Uterus (tissue), 4 donors: ENCODE measurements at places on chromosomes 1 and 21. TPM values are rescaled to one million over a fixed set of nuclear protein-coding genes. Genes with fewer than 3 reads are reported as not detected.

DNA sequence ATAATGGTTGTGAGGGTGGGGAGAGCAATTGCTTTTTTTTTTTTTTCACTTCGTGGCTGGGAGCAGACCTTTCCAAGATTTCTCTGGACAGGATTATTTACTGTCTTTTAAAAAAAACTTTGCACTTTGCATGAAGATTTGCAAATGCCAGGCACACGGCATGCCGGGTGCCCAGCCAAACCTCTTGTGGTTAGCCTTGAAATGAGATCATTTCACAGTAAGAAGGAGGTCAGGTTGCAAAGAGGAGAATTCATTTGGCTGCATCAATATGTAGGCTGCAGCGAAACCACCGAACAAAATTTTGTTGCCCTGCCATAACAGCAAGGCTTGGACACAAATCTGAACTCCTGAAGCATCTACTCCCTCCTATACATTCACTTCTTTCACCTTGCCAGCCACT lies 36.5 kb upstream of the KCND3 start:
- DNase-seq, result no peak
- no peaks in the 10 kb centered on the region for H3K27me3 ChIP-seq
- no peak overlapping the region for H3K27ac ChIP-seq
- H3K36me3 ChIP-seq, result no peaks in the 10 kb centered on the region

- no peak overlapping the region for H3K4me3 ChIP-seq
- DNase-seq, result no peak
- no peaks in the 10 kb centered on the region for H3K27me3 ChIP-seq
- no peaks in the 10 kb centered on the region for H3K4me1 ChIP-seq
- no peaks in the 10 kb centered on the region for H3K36me3 ChIP-seq
Observed at GRCh38 chr1:178126261-178126660, 32.4 kb downstream of the RASAL2 start.

FCAMR gene
- not detected for total RNA-seq

DNA sequence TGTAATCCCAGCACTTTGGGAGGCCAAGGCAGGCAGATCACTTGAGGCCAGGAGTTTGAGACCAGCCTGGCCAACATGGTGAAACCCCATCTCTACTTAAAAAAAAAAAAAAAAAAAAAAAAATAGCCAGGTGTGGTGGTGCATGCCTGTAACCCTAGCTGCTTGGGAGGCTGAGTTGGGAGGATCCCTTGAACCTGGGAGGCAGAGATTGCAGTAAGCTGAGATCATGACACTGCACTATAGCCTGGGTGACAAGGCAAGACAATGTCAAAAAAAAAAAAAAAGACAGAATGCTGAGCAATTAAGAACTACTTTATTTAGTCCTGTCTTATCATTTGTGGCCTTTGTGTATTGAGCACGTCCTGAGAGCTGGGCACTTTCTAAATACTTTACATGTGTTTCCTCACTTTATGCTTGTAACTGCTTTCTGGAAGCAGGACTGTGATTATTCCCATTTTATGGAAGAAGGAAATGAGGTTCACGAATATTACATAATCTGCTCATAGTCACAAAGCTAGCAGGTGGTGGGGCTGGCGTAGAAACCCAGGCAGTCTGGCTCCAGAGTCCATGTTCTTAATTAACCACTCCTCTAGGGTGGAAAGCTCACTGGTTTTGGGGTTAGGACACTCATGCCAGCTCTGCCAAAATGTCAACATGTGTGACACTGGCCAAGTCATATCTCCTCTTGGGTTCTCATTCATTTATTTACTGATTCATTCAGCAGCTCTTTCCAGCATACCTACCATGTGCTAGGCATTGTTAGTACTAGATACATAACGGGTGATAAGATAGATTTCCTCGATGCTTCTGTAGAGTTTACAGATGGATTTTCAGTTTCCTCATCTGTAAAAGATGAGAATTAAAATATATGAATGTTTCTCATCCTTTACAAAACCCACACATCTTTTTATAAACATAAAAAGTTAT lies 57.7 kb downstream of the DDR2 start:
- H3K4me3 ChIP-seq, result no peak overlapping the region
- H3K27me3 ChIP-seq, result no peaks in the 10 kb centered on the region
- no peaks in the 10 kb centered on the region for H3K36me3 ChIP-seq
- H3K27ac ChIP-seq, result peak overlapping the region; percentile 84

DNA sequence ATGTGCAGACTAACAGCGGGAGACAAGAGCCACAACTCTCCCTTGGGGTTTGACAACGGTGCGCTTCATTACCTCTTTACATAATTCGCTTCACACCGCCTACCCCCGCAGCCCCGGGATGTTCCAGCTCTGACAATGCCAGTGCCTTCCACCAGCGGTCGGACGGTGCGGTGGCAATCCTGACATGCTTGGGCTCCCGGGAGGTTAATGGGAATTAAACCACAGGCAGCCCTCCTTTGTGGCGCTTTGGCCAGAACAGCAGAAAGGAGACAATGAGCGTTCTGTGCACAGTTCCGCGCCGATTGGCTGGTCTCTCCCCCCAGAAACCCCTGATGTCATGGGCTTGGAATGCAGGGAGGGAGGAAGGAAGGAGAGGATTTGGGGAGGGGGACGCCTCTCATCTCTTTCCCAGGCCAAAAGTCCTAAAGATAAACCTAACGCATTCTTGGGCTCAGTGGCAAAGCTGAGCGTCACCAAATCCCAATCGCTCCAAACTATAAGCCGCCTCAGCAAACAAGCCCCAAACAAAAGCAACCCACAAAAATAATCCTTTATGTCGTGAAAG lies 1.3 kb downstream of the CNN3 start:
- no peaks in the 10 kb centered on the region for H3K36me3 ChIP-seq
- H3K4me3 ChIP-seq, result peak overlapping the region; percentile 67
- peak; percentile 89 for DNase-seq
- H3K4me1 ChIP-seq, result no peaks in the 10 kb centered on the region
- H3K27me3 ChIP-seq, result no peaks in the 10 kb centered on the region

GRCh38 chr1:17434016-17434415 lies 5.5 kb downstream of the RCC2 start:
- H3K27ac ChIP-seq, result no peak overlapping the region
- no peaks in the 10 kb centered on the region for H3K36me3 ChIP-seq
- DNase-seq, result no peak
- no peak overlapping the region for H3K4me3 ChIP-seq
- no peaks in the 10 kb centered on the region for H3K27me3 ChIP-seq
- H3K4me1 ChIP-seq, result no peaks in the 10 kb centered on the region
